Hypothalamus (tissue), 51 donors: ENCODE measurements at places on chromosomes 11 and 22.

DNA sequence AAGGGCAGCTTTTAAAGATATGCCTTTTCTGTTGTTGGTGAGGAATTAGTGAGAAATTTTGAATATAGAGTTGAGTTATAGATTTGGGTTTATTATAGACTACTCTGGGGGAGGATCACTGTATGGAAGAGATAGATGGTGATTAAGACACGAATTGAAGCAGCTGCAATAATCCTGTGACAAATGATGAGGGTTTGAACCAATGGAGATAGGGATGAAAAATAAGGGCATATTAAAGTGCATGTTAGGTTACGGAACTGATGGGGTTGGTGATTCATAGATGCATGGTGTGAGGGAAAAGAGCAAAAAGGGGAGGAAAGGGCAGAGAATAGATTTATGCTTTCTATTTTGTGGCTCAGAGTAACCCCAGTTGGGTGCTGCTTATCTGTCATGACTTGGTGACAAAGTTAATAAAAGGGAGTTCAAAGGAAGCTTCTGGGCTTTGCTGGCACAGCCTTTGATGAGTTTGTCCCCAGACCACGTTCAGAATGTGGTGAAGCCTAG lies 11.8 kb downstream of the C11orf87 start:
- DNase-seq, result no peak

GRCh38 chr11:44268614-44269080 lies 41.3 kb downstream of the ALX4 start:
- DNase-seq, result no peak

GRCh38 chr11:90453525-90453924 lies 230.7 kb upstream of the CHORDC1 start:
- no peak for DNase-seq

GRCh38 chr11:3723014-3723708 lies 52.0 kb upstream of the CHRNA10 start:
- no peak for DNase-seq

DNA sequence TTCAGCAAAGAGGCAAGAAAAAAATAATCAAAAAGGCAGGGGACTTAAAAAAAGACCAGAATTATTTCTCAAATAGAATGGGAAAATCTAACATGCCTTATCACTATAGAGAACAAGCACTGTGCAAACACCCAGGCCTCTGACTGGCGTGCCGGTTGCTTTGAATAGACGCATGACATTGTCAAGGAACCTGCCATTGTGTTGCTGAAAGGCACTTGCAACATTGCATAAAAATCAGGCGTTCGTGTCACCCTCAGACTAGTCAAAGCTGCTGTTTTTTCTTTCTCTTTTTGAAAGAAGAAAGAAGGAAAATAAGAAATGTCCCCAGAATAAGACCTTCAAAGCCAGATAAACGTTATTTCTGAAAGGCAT lies 549.3 kb upstream of the CADM1 start:
- no peak for DNase-seq

DNA sequence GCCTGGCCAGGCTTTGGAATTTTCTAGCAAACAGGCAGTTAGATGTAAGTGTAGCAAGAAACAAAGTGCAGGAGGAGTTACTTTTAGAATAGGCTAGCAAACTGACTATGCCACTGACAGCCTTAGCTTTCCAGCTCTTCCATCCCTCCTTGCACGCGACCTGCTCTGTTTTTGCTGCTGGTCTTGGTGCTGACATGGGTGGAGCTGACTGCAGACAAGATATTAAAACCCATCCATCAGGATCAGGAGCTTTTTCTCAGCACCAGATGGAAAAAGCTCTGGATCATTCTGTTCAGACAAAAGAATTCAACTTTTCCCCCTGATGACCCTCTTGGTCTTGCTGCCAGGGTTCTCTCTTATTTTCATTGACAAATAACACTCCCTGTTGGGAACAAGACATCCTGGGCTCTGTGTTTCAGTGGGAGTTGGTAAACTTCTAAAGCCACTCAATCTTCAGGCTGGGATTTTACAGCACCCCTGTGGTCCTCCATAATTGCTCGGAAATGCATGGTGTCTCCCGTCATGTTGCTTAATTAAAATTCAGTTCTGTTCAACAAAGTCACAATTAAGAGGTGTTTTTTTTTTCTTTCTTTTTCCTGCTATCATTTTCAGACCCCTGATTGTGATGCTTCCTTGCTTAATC lies 240.0 kb upstream of the LARGE1 start:
- no peak for DNase-seq

GRCh38 chr11:34495724-34496377 lies 17.7 kb downstream of the ELF5 start:
- DNase-seq, result no peak

DNA sequence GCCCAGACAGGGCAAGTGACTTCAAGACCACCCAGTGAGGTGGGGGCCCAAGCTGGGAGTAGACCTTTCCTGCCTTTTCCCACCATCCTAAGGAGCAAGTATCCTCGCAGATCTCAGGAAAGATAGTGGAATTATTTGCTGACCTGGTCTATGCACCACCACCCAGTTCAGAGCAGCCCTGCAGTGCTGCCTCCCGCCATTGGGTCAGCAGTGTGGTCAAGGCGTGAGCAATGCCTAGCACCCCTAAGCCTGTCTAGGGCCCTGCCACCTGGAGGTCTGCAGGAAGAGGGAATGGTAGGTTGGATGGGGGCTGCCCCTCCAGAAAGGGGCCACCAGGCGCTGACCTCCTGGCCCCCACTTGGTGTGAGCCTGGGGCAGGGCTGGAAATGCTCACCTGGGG lies 6.5 kb downstream of the MTFP1 start:
- no peak for DNase-seq

- DNase-seq, result no peak
Observed at GRCh38 chr11:9250139-9250582, 15.0 kb downstream of the DENND5A start.

DNA sequence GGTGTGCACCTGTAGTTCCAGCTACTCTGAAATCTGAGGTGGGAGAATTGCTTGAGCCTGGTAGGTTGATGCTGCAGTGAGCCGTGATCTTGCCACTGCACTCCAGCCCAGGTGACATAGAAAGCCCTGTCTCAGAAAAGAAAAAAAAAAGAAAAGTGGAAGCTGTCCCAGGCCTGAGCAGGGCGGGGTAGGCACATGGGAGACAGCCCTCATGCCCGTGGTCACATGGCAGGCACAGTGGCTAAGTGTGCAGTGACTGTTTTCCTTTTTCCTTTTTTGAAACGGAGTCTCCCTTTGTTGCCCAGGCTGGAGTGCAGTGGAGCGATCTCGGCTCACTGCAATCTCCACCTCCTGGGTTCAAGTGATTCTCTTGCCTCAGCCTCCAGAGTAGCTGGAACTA lies 7.8 kb downstream of the OTUB1 start:
- no peak for DNase-seq

GRCh38 chr22:37808294-37808657 lies 542 bp downstream of the GCAT start:
- DNase-seq, result no peak

DNA sequence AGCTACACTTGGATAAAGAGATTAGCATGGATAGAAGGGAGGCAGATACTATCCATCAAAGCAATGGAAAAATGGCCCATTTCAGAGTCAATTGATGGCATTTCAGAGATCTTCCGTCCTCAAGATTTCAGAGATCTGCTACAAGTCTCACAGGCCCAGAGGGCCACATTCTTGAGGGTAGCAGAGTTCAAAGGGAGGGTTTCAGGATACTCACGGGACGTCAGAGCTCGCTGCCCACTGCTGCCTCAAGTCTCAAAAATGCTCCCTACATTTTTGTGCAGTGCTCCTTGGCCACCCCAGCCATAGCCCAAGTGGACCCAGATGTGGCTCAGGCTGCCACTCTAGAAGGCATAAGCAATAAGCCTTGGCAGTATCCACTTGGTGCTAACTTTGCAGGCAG lies 24.9 kb downstream of the RTL6 start:
- DNase-seq, result no peak

- DNase-seq, result no peak
Observed at GRCh38 chr11:67486481-67487195, 3.8 kb downstream of the AIP start.

DNA sequence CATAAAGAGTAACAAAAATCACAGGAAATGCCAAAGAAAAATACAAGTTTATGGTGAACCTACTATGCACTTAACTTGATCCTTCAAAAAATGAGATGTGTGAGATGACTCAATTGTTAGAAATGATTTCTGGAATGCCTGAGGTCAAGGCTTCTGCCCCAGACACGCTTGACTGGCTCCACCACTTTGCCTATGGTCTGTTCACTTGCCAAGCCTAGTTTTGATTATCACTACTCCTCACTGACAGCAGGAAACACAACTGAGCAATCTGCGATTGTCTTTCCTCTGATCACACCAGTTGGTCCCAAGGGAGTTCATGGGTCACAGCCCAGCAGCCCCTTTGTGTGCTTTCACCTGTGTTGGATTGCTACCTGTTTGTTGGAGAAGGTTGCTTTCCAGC lies 20.6 kb upstream of the PRDM10 start:
- DNase-seq, result no peak

DNA sequence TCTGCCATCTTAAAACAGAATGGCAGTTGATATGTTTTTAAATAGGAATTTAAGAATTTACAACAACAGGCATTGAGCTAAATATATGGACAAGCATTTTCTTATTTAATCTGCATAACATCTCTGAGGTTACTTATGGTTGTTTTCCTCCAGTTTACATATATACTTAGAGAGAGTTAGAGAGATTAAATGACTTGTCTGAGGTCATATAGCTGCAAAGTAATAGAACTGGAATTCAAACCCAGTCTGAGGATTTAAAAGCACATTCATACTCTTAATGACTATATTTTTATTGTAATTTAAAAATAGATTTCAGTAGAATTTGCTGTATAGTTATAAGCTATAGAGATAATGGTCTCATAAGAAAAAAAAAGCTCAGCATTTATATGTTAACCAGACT lies 81.4 kb upstream of the GRIK4 start:
- DNase-seq, result no peak

DNA sequence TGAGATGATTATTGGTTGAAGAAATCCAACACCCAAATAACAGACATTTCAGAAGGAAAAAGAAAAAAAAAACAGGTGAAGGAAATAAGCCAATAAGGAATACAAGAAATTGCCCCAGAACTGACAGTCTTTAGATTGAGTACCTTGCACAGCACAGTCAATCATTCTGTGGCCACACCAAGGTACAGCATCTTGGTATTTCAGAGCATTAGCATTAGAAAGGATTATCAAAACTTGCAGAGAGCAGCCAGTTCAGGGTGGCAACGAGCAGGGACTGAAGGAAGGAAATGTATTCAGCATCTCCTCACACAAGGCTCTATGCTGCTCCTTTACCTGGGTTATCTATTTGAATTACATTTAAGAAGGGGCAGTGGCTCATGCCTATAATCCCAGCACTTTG lies 2.1 kb downstream of the ADA2 start:
- no peak for DNase-seq

GRCh38 chr22:19879992-19880785 lies 25.5 kb upstream of the GNB1L start:
- no peak for DNase-seq

GRCh38 chr11:19499999-19500398 lies 212.6 kb upstream of the NAV2 start:
- DNase-seq, result no peak

DNA sequence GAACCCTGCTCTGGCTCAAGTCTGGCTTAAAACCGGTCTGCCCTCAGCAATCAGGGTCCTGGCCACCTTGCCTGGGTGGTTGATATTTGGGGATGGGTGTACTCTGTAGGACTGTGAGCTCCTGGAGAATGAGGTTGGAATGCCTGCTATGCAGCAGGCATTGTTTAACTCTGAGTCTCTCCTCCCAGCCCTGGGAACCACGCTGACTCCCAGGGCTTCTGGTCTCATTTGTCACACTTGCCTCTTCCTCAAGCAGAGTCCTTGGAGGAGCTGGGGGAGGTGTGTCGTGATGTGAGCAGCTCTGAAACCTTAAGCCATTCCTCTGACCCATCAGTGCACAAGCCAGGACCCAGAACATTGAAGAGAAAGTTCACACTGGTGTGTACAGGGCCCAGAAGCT lies 340.1 kb downstream of the MN1 start:
- DNase-seq, result no peak

- peak; percentile 38 for DNase-seq
Observed at GRCh38 chr22:25235547-25236290, 16.3 kb downstream of the CRYBB2 start.

DNA sequence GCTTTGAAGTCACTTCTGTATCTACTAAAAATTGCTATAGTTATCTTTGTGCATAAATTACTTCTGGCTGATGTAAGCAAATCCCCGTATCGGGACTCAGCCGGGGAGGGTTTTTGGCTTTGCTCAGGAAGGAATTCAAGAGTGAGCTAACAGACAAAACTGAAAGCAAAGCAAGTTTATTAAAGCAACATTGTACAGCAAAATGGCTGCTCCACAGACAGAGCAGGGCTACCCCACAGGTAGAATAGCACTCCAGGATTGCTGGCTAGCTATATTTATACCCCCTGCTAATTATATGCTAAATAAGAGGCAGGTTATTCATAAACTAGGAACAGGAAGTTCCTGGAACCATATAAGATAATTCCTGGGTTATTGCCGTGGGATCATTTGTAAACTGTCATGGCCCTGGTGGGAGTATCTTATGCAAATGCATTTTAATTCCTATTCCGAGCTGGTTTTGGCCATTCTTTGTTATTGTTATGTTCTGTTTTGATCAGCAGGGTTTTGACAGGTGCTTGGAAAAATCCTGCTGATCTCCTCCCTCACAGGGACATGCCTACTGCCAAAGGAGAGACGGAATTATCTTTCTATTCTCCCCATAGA lies 15.2 kb downstream of the MIF start:
- no peak for DNase-seq

- no peak for DNase-seq
Observed at GRCh38 chr11:69896250-69896649, 77.0 kb upstream of the FGF3 start.
